ENCODE measurements at places on chromosomes 6 and 20. TPM values are rescaled to one million over a fixed set of nuclear protein-coding genes. Genes with fewer than 3 reads are reported as not detected.

The EFCAB8 gene
- total RNA-seq: 0.32 TPM

The TBXT gene
- not detected for total RNA-seq

The PTPRA gene
- 89.1 TPM for total RNA-seq

The GJA1 gene
- total RNA-seq: 90.1 TPM

The RIPPLY2 gene
- not detected for total RNA-seq

The BTNL2 gene
- not detected for total RNA-seq

The ADGRF1 gene
- total RNA-seq: 0.66 TPM

The SLC22A23 gene
- total RNA-seq: 26.3 TPM

The RIN2 gene
- total RNA-seq: 104 TPM

The OXT gene
- total RNA-seq: not detected

The WFDC5 gene
- not detected for total RNA-seq

The LZTS3 gene
- 11.3 TPM for total RNA-seq

The TCFL5 gene
- 7.8 TPM for total RNA-seq

The BPIFB2 gene
- total RNA-seq: not detected

- DNase-seq: no peak
These were observed 58.5 kb downstream of the AHI1 start for GRCh38 chr6:135438907-135439535.

- DNase-seq: no peak
These were observed 394.5 kb upstream of the SLC35B3 start for GRCh38 chr6:8829796-8830195.

- no peak for DNase-seq
These were observed at the start of gene RGS19 for GRCh38 chr20:64079273-64080012. Gene RGS19, minus strand, starts transcription at chr20:64079518. Its CDS starts 2,632 bp downstream, at chr20:64076886.

GRCh38 chr20:32474967-32475811, 109.9 kb downstream of the NOL4L start:
- DNase-seq: peak; percentile 69

GRCh38 chr6:7769702-7770101, 43.8 kb downstream of the BMP6 start:
- no peak for DNase-seq

DNA sequence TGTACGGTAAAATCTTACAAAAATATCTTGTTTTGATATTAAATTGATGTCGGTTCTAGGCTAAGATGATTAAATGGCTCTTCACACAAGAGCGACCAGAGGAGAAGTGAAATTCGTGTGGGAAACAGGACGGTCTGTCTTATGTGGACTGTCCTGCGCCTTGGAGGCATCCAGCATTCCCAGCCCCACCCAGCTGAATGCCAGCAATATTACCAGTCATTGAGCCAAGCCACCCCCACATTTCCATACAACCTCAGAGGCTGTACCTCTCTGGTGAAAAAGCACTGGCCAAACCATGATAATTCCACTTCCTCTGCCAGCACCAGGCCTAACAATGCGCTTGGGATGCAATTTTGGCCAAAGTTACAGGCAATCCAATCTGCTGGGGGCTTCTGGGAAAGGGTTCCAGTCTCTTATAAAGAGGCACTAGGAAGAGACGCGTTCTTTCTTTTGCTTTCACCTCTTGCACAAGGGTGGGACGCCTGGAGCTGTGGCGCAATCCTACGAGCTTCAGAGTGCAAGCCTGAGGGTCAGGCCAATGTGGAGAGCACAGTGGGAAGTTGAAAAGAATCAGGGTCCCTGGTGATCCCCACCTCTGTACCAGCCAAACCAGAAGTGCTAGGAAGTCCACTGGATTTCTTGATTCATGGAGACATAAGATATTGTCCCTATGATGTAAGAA, 213.1 kb downstream of the PREX1 start:
- DNase-seq: peak; percentile 44

DNA sequence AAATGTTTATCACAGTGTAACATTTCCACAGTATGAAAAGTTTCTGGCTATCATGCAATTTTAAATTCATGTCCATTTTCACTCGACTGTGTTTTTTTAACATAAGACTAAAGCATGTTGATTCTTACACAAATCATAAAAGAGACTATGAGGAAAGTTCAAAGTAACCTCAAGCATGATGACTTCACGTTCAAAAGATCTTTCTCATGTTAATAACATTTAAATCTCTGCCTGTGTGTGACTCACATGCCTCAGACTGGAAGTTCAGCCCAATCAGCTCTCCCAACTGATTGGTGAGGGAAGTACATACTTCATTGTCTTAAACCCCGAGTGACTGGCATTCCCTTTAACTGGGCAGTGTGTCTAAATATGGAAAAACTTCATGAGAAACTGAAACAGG, 37.4 kb downstream of the ATXN1 start:
- DNase-seq: no peak

GRCh38 chr6:138560130-138560860, 61.0 kb upstream of the NHSL1 start:
- no peak for DNase-seq

- DNase-seq: no peak
These were observed 74.8 kb downstream of the CD24 start for GRCh38 chr6:106899697-106900096.

GRCh38 chr20:9298906-9299305, 215.5 kb upstream of the LAMP5 start:
- DNase-seq: no peak

GRCh38 chr6:155186052-155186658, 77.7 kb upstream of the CLDN20 start:
- no peak for DNase-seq

DNA sequence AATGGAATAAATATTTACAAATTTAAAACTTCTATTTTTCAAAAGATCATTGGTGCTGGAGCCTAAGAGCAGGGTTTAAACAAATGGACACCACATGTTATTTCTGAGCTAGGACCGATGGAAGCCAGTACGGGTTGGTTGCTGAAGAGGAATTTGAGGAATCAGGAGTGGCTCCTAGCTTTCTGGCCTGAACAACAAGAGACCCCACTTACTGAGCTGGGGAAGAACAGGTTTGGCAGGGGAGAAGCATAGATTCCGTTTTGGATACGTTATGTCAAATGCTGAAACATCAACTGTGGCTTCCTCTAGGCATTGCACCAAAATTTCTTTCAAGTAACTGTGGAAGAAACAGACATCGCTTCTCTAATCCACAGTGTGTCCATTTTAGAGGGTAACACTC, 6.7 kb downstream of the WDR27 start:
- no peak for DNase-seq

DNA sequence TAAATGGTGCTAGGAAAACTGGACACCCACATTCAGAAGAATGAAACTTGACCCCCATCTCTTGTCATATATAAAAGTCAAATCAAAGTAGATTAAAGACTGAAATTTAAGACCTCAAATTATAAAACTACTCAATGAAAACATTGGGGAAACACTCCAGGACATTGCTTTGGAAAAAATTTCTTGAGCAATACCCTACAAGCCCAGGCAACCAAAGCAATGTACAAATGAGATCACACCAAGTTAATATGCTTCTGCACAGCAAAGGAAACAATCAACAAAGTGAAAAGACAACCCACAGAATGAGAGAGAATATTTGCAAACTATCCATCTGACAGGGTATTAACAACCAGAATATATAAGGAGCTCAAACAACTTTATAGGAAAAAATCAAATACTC, 407.9 kb upstream of the BTBD3 start:
- no peak for DNase-seq

GRCh38 chr20:45465491-45466266, 3.9 kb upstream of the WFDC2 start:
- DNase-seq: no peak

DNA sequence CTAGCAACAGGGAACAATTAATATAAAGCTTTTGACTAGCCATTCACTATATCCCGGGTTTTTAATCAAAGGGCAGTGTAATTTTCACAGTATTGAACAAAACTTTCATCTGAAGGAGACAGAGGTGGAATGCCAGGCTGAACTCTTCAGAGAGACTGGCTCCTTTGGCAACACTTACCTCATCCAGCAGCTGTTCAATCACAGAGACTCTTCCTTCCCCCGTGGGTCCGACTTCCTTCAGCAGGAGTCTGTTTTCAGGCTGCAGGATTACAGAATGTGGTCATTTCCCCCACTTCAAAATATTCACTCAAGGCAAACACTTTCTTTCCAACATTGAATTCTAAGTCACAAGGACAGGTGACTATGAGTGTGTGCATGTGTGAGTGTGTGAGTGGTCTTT, 76.6 kb downstream of the DZANK1 start:
- DNase-seq: no peak

DNA sequence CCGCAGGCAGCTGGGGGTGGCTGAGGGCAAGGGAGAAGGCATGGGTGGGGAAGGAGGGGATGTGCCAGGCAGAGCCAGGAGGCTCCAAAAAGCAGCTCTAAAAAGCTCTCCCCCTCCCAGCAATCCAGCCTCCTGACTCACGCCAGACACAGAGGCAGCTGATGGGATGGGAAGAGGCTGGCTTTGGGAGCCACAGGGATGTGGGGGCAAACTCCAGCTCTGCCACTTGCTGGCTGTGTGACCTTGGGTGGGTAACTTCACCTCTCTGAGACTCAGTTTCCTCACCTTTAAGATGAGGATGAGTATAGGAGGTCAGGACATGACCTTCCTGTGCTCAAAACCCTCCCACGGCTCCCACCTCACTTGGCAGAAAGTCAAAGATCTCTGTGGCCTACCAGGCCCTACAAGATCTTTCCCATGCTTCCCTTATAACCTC, 148.9 kb downstream of the CEBPB start:
- peak; percentile 60 for DNase-seq

DNA sequence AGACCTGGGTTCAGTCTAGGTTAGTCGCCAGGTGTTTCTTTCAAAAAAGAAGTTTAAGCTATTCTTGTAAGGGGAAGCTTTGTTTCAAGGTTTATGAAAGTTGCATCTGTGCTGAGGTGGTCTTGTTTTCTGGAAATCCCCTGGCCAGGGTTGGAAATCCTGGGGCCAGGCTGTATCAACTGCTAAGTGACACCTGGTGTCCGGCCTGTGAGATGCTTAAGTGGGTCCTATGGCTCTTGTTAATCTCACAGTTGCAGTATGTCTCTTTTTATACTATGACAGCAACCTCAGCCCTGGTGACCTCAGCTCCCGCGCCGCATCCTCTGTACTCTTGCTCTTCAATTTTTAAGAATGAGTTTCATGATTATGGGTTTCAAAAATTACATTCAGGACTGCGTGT, 72.0 kb downstream of the CHMP4B start:
- no peak for DNase-seq

GRCh38 chr20:54340206-54340605, 132.3 kb downstream of the PFDN4 start:
- no peak for DNase-seq

- DNase-seq: no peak
These were observed 2.1 kb downstream of the WFDC8 start for GRCh38 chr20:45576995-45577394.

DNA sequence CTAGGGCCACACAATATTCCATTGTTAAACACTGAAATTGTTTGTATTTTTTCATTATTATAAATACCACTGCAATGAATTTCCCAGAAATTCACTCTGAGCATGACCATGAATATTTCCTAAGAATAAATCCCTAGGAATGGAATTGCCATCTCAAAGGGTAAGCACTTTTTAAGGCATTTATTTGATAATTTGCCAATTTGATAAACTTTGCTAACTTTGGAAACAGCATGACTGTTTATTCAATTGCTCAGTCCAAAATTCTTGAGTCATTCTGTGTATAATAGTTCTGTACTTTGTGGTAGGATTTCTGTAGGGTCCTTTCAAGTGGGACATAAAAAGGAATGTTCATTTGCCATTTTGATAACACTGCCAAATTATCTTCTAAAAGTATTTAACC, 44.2 kb upstream of the TOX2 start:
- DNase-seq: no peak

DNA sequence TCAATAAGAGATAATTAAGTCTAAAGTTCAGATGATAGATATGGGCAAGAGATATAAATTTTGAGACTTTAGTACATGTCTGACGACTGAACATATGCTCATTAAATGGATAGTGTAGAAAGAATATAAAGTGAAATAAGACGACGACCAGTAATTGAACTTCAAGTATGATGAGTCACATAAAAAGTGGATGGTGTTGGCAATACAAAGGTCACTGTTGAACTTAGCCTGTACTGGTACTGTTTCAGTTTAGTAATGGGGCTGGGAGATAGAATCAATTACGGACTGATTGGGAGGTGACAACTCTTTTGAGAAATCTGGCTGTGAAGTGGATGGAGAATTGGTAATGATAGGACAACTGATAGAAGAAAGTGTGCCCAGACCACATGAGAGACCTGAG, 68.1 kb downstream of the IBTK start:
- no peak for DNase-seq

DNA sequence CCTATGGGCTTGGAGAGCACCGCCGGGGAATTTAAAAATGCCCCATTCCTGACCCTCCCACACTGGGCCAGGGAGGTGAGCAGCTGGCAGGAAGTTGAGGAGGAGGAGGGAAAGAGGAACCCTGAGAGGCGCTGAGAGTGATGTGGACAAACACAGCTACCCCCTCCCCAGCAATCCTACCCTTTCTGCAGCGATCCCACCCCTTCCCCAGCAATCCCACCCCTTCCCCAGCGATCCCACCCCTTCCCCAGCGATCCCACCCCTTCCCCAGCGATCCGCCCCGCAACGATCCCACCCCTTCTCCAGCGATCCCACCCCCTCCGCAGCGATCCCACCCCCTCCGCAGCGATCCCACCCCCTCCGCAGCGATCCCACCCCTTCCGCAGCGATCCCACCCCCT, 111.6 kb downstream of the SYCP2 start:
- peak; percentile 15 for DNase-seq

- peak; percentile 45 for DNase-seq
These were observed 211.0 kb upstream of the SSTR4 start for GRCh38 chr20:22824077-22824476.

DNA sequence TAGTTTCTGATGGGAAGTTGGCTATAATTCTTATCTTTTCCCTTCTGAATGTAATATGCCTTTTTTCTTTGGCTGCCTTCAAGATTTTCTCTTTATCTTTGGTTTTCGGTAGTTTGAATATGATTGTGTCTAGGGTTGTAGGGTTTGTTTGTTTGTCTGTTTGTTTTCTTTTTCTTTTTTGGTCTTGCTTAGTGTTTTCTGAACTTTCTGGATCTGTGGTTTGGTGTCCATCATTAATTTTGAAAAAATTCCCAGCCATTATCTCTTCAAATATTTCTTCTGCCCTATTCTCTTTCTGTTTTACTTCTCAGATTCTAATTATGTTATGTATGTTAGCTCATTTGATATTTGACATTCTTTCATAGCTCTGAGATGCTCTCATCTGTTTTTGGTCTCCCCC, 79.4 kb downstream of the CHMP4B start:
- no peak for DNase-seq

DNA sequence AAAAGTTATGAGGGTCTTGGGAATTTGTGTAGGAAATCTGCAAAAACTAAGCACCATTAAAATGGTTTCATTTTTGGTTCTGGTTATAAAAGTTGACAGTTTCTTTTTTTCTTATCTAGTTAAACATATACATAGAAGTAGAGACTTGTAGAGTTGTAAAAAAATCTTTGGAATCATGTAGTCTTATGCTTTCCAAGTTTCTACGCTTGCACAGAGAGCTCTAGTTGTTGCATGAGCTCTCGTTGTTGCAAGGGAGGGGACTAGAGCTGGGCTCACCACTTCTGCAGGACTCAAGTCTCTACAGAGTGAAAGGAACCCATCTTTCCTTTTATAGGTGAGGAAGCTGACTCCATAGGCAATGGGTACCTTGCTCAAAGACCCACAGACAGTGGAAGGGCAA, 21.6 kb upstream of the CCN2 start:
- no peak for DNase-seq

GRCh38 chr20:5836569-5836968, 86.4 kb downstream of the SHLD1 start:
- DNase-seq: no peak

GRCh38 chr6:13709689-13710551, 1.7 kb downstream of the RANBP9 start:
- no peak for DNase-seq

GRCh38 chr6:45923831-45924391, 91.7 kb downstream of the CLIC5 start:
- no peak for DNase-seq

GRCh38 chr6:99661870-99662269, 55.2 kb downstream of the PRDM13 start:
- no peak for DNase-seq

Measured in breast epithelium (tissue), 4 donors.